ENCODE measurements at places on chromosomes 16 and 17. TPM values are rescaled to one million over a fixed set of nuclear protein-coding genes. Genes with fewer than 3 reads are reported as not detected.

Gene SLC7A6OS
- total RNA-seq = 9.7 TPM

Gene PIGW
- 23.2 TPM for total RNA-seq

Gene TPSG1
- not detected for total RNA-seq

Gene TP53TG3B
- total RNA-seq = 0.24 TPM

Gene CXCL16
- 16.2 TPM for total RNA-seq

Gene HCRT
- not detected for total RNA-seq

Gene CRYBA1
- total RNA-seq = not detected

Gene TMEM88
- total RNA-seq = 0.33 TPM

Gene CTRB1
- total RNA-seq = not detected

Gene GID4
- 9.3 TPM for total RNA-seq

Gene TBX2
- total RNA-seq = 6.9 TPM

Gene PRRT2
- total RNA-seq = 0.28 TPM

Gene TMEM220
- 4.9 TPM for total RNA-seq

Gene CMTM2
- total RNA-seq = not detected

Gene MGAT5B
- 23.1 TPM for total RNA-seq

Gene PHOSPHO1
- 0.48 TPM for total RNA-seq

Gene PSMB3
- 430 TPM for total RNA-seq

Gene TEDC2
- total RNA-seq = 17.9 TPM

Gene EIF1
- 1,281 TPM for total RNA-seq

Gene KRTAP4-4
- not detected for total RNA-seq

Gene KRT16
- 1.1 TPM for total RNA-seq

Gene UTS2R
- not detected for total RNA-seq

Gene EFCAB13
- total RNA-seq = 1.9 TPM

Gene CCDC78
- 8.3 TPM for total RNA-seq

Gene NME1
- 736 TPM for total RNA-seq

Gene HOXB7
- total RNA-seq = 34.2 TPM

Gene RAB11FIP4
- total RNA-seq = 1.6 TPM

Gene ZNF385C
- 0.15 TPM for total RNA-seq

Gene TP53TG3D
- total RNA-seq = 1.3 TPM

Gene ZC3H18
- total RNA-seq = 51.5 TPM

Gene HMOX2
- total RNA-seq = 62.8 TPM

Gene XYLT1
- 0.66 TPM for total RNA-seq

Gene RAB34
- 233 TPM for total RNA-seq

Gene DOC2A
- 2.6 TPM for total RNA-seq

Gene CSH1
- not detected for total RNA-seq

Gene CACNA1G
- 4.1 TPM for total RNA-seq

Gene TMEM106A
- total RNA-seq = 0.75 TPM

Gene HASPIN
- 11.9 TPM for total RNA-seq

Gene ITPRIPL2
- 17.6 TPM for total RNA-seq

Gene FNDC8
- total RNA-seq = not detected

Gene TBC1D3C
- not detected for total RNA-seq

Gene PPL
- total RNA-seq = 3.4 TPM

Gene TP53TG3
- total RNA-seq = 0.66 TPM

Gene SDR42E1
- 1.9 TPM for total RNA-seq
